ENCODE measurements at places on chromosomes 4 and X.

DNA sequence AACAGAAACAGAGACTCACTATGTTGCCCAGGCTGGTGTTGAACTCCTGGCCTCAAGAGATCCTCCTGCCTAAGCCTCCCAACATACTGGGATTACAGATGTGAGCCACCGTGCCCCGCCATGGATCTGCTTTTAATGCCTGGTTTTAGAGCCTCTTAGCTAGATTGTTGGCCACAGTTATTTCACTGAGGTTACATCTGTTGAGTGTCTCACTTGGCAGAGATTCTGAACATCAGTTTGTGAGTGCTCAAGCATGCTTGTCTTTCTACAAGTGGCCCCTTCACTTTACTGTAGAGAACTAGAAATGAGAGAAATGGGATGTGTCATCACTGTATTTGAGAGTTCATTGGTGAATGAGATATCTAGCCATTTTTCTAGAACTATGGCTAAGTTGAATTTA is 218.5 kb downstream of the APBB2 start:
- DNase-seq = no peak

DNA sequence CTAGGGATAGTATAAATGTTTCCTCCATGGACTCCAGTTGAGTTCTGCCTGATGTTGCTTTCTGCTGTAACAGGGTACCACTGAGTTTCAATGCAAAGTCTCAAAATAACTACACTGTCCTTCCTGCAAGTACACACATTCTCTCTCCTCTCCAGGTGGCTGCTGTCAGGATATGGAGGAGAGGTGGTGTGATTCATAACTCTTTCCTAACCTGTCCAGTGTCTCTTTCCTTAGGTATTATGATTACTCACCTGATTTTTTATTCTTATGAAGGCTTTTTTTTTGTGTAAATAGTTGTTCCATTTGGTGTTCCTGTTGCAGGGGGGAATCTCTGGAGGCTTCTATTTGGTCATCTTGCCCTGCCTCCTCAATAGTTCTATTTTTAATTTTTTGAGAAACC is 39.8 kb upstream of the POF1B start:
- DNase-seq = no peak

DNA sequence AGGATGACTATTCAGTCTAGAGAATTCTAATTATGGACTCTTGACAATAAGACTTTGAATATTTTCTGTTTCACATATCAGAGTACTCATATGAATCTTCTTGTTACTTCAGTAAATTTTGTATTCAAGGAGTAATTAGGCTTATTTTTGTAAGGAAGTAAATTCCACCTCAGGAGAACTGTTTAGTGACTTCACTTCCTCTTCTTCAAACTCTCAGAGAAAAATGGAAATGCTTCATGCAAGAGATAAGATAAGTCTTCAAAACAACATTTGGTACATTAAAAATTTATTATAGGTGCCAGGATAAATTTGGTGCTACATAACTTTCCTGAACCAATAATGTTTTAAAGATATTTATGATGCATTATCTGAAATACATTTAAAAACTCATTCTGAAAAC is 1421.9 kb downstream of the PCDH7 start:
- DNase-seq = no peak

GRCh38 chr4:180926277-180926676 is 1316.9 kb upstream of the TENM3 start:
- no peak for DNase-seq

- DNase-seq = peak; percentile 67
Observed at GRCh38 chr4:4333265-4333706, 43.2 kb downstream of the ZBTB49 start.

GRCh38 chr4:61332693-61333092 is 132.6 kb downstream of the ADGRL3 start:
- DNase-seq = no peak

DNA sequence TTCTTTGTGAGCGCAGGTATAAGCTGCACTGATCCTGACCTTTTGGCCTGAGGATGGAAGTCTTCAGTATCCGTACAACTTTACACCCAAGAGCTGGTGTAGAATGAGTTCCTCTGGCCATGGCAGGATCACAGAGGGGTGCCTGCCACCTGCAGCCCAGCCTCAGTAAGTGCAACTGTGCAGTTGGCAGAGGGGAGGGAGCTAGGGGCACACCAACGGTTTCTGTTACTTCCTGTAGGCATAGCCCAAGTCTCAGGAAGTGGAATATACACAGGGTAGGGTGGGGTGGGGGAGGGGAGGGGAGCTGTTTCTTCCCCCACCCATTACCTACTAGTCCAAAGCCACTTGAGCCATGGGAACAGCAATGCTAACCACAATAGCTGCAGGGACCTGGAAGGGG is 85.4 kb upstream of the GBA3 start:
- peak; percentile 50 for DNase-seq
